NCI-H460 (cell line): ENCODE measurements at places on chromosomes 1 and 21. TPM values are rescaled to one million over a fixed set of nuclear protein-coding genes. Genes with fewer than 3 reads are reported as not detected.
A peak's percentile ranks its signal among the peaks of the same experiment; 100 is the strongest.

GRCh38 chr1:15757575-15758342 lies 836 bp upstream of the FBLIM1 start:
- no peak for DNase-seq

DNA sequence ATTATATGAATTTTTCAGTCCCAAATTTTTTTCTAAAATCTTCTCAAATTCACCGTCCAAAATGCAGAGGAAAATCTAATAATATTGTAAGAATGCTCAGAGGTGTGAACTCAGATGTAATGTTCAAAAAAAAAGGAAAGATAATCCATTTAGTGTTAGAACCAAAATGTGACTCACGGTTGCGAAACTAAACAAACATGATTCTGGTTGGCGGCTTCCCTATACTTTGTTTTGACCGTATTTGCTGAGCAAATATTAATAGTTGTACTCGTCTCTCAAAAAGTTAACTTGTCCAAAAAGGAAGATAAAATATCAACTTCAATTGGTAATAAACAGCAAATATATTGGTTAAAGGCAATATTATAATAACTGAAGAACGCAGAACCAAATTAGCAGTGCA lies 34.4 kb downstream of the ZSWIM5 start:
- peak; percentile 40 for DNase-seq

DNA sequence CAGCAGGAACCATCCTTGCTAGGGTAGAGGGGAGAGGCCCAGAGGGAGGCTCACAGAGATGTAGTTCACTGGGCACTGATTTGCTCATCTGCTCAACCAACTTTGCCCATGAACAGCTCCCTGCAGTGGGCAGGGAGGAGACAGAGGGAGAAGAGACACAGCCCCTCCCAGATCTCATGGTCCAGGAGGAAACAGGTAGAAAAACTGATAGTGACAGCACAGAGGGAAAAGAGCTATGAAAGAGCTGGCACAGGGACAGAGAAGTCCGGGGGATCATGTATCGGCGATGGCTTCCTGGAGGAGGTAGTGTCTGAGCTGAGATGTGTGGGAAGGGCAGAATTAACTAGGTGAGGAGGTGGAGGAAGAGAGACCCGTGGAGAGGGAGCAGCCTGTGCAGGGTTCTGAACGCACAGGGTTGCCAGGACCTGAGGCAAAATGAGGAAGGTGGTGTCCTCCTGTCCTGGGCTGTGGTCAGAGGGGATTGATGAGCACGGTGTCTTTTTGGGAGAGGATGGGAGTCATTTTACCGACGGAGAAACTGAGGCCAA lies 85.9 kb downstream of the PTPRU start:
- DNase-seq: no peak

- DNase-seq: no peak
These were observed 136.5 kb upstream of the HNRNPU start for GRCh38 chr1:245000872-245001188.

DNA sequence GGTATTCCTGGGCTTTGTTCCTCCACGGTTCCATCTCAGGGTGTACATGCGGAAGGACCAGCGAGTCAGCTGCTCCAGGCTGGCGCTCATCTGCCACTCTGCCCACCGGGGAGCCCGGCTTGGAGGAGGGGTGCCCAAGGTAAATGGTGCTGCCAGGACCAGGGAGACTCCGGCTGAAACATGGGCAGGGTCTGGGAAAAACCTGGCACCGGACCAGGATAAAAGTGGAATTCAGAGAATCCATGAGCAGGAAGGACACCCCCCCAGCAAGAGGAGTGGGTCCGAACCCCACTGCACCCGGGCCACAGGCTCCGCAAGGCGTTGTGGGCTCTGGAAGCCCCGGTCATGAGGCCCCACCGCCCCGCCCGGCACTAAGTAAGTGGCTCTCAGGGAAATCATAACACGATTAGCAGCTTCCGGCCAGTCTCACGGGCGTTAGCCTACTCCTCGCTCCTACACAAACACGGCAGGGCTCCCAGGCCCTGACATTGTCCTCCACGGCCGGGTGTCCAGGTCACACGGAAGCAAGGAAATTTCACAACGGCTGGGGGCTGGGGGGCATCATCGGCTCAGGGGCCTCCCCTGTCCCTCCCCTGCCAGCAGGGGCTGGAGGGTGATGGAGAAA lies 21.1 kb downstream of the MEGF6 start:
- DNase-seq: no peak

GRCh38 chr21:41605178-41605933 lies 97.4 kb upstream of the TMPRSS2 start:
- DNase-seq: no peak

DNA sequence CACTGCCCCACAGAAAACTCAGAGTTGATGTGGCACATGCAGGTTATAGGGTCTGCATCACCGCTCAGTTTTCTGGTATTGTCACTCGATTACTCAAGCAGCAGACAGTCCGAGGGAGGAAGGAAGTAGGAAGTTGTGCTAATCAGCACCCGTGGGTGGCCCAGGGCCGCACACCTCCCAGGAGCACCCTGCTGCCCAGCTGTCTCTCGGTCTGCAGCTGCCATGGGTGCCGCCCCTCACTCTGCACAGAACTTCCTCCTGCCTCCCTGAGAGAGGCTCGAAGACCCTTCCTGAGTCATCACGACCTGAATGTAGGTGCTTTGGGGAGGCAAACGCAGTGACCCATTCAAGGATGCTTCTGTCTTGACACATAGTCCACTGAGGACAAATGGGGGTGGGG lies 4.2 kb upstream of the TFF3 start:
- no peak for DNase-seq

DNA sequence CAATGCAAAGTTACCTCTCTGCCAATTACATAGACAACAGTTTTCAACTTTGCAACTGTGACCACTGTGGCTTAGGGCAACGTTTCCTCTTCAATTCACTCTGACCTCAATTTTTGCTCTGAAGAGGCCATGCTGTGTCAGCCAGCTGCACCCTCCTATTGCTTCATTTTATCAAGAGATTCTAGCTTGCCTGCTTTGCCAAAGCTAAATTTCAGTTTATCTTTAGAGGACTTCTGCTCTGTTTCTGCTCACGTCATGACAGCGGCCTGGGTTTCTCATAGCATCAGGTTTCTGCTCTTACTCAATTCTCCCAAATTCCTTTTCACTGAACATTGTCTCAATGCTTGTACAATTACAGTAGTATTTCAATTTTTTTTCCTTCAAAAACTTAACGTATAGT lies 154.6 kb downstream of the PLA2G4A start:
- no peak for DNase-seq

- DNase-seq: no peak
These were observed 1.1 kb downstream of the C1orf56 start for GRCh38 chr1:151048645-151049032.

- no peak for DNase-seq
These were observed 183.0 kb downstream of the CYYR1 start for GRCh38 chr21:26389971-26390641.

DNA sequence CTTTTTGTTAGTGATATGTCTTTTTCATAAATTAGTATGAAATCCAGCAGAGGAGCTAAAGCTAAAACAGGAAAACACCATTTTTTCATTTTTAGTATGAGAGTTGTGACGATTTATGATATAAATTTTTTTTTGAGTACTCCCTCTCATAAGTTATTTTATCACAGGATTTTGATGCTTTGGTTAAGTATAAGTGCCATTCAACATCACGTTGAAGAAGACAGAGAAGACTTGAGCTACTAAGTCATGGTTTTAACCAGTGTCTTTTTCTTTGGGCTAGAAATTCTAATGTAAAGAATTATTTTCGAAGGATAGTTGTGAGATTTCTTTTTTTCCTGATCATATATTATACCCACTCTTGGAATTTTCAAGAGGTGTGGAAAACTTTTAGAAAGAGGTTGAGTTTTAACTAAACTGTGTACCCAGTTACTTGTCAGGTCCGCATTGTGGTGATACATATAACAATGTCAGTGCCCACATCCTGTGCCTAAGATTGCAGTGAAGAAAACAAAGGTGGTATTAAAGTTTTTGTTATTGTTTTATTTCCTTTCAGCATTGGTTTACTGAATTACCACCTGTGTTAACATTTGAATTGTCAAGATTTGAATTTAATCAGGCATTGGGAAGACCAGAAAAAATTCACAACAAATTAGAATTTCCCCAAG lies 93.8 kb downstream of the USP25 start:
- no peak for DNase-seq

- peak; percentile 29 for DNase-seq
These were observed 142.5 kb downstream of the SYT2 start for GRCh38 chr1:202567738-202568137.

DNA sequence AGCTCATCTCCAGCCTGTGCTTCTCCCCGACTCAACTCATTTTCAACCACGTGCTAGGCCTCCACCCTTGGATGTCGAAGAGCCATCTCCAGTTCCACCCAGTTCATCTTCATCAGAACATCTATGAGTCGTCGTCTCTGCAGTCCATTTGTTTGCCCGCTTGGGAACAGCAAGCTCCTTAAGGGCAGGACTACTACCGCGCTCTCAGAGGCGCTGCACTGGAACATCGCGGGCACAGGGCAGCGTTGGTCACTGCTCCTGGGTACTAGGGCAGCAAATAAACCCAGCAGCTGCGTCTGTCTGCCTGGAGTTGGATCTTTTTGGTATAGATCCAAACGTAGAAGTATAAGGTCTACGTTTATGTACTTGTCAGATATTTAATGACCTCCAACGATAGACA lies 478 bp upstream of the PRDM2 start:
- no peak for DNase-seq

DNA sequence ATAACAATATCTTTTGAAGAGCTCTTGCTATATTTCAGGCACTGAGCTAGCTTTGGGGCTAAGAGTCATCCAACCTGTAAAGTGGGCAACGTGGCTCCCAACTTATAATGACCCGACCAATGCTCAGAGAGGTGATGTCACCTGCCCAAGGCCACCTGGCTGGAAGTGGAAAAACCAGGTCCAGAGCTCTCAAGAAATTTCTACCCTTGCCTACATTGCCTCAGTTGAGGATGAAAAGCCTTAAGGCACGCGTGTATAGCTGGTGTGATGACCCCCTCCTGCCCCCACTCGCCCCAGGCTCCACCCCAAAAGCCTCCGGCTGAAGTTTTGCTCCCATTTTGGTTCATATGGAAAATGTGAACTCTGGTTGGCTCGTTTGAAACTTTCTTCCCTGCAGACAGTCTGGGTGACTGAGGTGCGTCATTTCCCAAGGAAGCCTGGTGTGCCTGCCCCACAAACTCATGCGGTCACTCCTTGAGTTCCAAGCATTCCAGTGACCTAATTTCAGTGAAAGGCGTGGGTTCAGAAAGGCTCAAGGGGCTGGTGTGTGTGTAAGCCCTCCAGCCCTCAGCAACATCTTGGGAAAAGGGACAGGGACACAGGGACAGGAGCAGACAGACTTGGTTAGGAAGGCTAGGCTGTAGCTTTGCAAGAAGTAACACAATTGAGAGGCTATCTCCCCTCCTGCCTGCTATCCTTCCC lies 20.5 kb downstream of the HTR1D start:
- peak; percentile 93 for DNase-seq

GRCh38 chr1:69987881-69988280 lies 217.5 kb downstream of the LRRC40 start:
- DNase-seq: no peak

DNA sequence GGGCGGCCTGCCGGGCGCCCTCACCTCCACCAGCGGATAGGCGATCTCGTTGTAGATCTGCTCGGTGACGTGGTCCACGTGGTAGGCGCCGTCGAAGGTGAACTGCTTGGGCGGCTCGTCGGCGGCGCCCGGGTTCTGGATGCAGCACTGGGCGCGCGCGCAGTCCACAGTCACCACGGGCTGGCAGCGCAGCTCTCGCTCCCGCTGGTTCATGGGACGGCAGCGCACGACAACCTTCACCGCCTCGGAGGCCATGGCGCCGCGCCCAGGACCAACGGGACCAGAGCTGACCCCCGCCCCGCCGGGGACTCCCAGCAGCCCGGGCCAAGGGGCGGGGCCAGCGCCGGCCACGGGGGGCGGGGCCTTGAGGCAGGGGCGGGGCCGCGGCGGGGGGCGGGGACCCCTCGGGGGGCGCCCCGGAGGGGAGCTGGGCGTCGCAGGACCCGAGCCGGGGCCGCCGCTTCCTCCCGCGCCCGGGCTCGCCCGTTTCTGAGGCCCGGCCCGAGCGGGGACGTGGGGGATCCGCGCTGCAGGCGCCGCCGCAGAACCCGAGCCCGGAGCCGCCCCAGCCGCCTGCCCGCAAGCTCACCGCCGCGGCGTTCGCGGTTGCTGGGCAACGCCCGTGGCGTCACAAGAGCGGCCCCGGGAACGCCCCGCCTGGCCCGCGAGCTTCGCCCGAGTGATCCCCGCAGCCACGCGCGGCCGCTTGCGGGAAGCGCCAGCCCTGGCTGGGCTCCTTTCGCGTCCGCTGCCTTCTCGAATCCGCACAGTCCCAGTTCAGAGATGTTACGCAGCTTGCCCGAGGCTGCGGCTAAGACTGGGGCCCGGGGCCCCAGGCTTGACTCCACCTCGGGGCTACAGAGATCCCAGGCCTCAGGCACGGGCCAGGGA lies at the start of gene KIF17:
KIF17 (minus strand) TSS at position 556 of the 891 bp plus-strand sequence; CDS start at position 255, 301 bp downstream.
- DNase-seq: peak; percentile 46

The L1TD1 gene
- not detected in 2 replicates for total RNA-seq

The C1orf116 gene
- not detected in 2 replicates for total RNA-seq

The TMEM201 gene
- 2.2 and 2.8 TPM in 2 replicates for total RNA-seq

The KLHDC9 gene
- total RNA-seq: 3.6 and 5.3 TPM in 2 replicates

The INTS7 gene
- total RNA-seq: 32.9 and 45.5 TPM in 2 replicates

The C8A gene
- total RNA-seq: not detected in 2 replicates

The AADACL3 gene
- total RNA-seq: 0.05 TPM in 1 of 2 replicates, not detected in the other
